ENCODE measurements at places on chromosomes 13 and 19. TPM values are rescaled to one million over a fixed set of nuclear protein-coding genes. Genes with fewer than 3 reads are reported as not detected.

Gene PALM
- total RNA-seq = 30.1 TPM

Gene POP4
- 46.9 TPM for total RNA-seq

Gene OR1I1
- not detected for total RNA-seq

Gene AXL
- total RNA-seq = 13.8 TPM

Gene ZNF418
- total RNA-seq = 12.0 TPM

GRCh38 chr13:109821103-109821502 is 34.7 kb upstream of the IRS2 start:
- DNase-seq = no peak

- no peak for DNase-seq
Measured at GRCh38 chr19:11342429-11342828, 3.0 kb upstream of the RAB3D start.

GRCh38 chr13:42750794-42751193 is 30.6 kb upstream of the FAM216B start:
- DNase-seq = no peak

DNA sequence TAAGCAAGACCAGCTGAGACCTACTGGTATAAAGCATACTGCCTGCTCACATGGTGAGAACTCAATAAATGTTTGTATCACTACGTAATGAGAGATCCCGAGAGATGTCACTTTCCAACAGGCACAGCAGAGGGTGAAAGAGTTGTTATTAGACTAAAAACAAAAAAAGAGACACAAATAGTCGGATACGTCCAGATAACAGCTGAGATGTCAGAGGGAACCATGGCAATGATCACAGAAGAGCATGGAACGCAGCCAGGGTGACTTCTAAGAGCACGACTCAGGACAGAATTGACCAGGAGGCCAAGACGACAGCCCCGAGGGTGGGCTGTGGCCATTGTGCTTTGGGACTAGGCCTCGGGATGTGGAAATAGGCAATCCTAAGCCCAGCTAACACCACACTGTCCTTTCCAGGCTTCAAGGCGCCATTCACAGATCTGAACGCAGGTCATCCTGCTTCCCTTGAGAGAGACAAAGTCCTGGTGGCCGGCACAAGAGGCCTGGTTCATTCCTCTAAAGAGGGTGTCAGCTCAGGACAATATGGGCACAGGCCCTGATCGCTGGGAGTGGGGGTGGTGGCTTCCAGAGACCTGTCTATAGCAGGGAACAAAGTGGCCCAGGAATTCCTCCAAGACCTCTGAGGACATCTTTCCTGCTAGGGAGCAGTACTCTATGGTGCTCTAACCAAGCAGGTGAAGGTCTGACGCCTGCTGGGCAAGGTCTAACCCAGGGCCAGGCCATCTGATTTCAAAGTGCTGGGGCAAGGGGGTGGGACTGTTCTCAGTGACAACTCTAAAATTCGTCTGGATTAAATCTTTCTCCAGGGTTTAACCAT is 3.2 kb downstream of the SH3GL1 start:
- no peak for DNase-seq

Measured in left ventricle myocardium superior (tissue), 1 donor.